Endothelial cell (in vitro differentiated cells): ENCODE measurements at places on chromosomes 2 and 18. TPM values are rescaled to one million over a fixed set of nuclear protein-coding genes. Genes with fewer than 3 reads are reported as not detected.

The HTRA2 gene
- 44.3 TPM for total RNA-seq

The FAM124B gene
- total RNA-seq, result 269 TPM

The GPR75 gene
- total RNA-seq, result 5.1 TPM

The C1QL2 gene
- total RNA-seq, result not detected

The TSPYL6 gene
- total RNA-seq, result not detected

The THSD7B gene
- 10.5 TPM for total RNA-seq

The TRIM43 gene
- total RNA-seq, result not detected

The FBXO36 gene
- total RNA-seq, result 3.6 TPM

The GREB1L gene
- total RNA-seq, result 105 TPM

The TANC1 gene
- 84.1 TPM for total RNA-seq

The FSIP2 gene
- 9.0 TPM for total RNA-seq

The SLC5A7 gene
- not detected for total RNA-seq

The SMARCAL1 gene
- total RNA-seq, result 39.1 TPM

The SERPINB5 gene
- not detected for total RNA-seq

The RBMS1 gene
- 136 TPM for total RNA-seq

The REG3A gene
- total RNA-seq, result not detected

The CSRNP3 gene
- 14.6 TPM for total RNA-seq

The MEIS1 gene
- total RNA-seq, result 13.3 TPM

The NCKAP5 gene
- 7.4 TPM for total RNA-seq

The RAB17 gene
- 1.5 TPM for total RNA-seq

The AFF3 gene
- 12.2 TPM for total RNA-seq

The ATRAID gene
- 89.9 TPM for total RNA-seq

The POTEC gene
- not detected for total RNA-seq

The HOXD12 gene
- not detected for total RNA-seq
